NK-92 treated with Interleukin-12 subunit alpha and Interleukin-12 subunit beta, amount 100 ng/mL, for 24 hours (cell line): ENCODE measurements at places on chromosomes 16 and 17.

GRCh38 chr16:19810817-19811731, 73.6 kb downstream of the GPRC5B start:
- DNase-seq: no peak

- no peak for DNase-seq
Measured at GRCh38 chr16:57804111-57804837, 2.0 kb upstream of the KIFC3 start.

- DNase-seq: no peak
Measured at GRCh38 chr16:79892278-79892677, 291.7 kb upstream of the MAF start.

DNA sequence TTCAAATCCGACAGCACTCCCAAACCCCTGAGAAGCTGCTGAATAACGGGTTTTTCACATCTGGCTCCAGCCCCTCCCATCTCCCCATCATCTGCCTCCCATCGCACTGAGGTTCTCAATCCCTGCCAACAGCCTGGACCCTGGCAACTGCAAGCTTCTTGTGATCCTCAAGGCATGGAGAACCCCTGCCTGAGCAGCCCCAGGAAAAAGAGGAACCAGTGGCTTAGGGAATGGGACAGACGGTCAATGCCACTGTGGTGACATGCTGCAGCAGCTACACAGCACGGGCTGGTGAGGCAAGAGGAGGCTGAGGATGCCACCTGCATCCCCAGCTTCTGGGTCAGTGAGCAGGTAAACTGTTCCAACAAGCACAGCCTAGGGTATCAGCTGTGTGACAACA, 3.3 kb upstream of the MBTPS1 start:
- DNase-seq: no peak

GRCh38 chr16:28905800-28906372, 19.2 kb downstream of the RABEP2 start:
- DNase-seq: no peak

- no peak for DNase-seq
Measured at GRCh38 chr17:59761385-59762048, 54.1 kb downstream of the VMP1 start.

- no peak for DNase-seq
Measured at GRCh38 chr17:76597156-76598003, 11.7 kb upstream of the ST6GALNAC2 start.

GRCh38 chr17:72901657-72902056, 190.8 kb downstream of the SLC39A11 start:
- DNase-seq: no peak

- DNase-seq: no peak
Measured at GRCh38 chr16:64919929-64920607, 201.8 kb downstream of the CDH11 start.

DNA sequence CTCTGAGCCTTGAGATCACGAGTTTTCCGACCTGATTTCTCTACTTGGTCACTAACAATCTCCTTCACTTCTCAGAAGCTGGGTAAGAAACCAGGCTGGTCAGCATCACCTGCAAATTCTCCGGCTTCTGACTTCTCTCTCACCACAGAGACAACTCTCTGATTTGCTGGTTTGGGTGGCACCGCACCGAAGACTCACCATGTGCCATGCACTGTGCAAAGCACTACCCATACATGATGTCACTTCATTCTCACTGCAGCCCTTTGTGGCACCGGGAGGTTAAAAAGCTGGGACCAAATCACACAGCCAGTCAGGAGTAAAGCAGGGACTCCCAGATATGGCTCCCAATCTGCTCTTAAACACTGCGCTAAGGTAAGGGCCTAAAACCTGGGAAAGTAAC, 647 bp downstream of the VAC14 start:
- DNase-seq: no peak

- no peak for DNase-seq
Measured at GRCh38 chr17:33024688-33025486, 33.2 kb downstream of the SPACA3 start.

DNA sequence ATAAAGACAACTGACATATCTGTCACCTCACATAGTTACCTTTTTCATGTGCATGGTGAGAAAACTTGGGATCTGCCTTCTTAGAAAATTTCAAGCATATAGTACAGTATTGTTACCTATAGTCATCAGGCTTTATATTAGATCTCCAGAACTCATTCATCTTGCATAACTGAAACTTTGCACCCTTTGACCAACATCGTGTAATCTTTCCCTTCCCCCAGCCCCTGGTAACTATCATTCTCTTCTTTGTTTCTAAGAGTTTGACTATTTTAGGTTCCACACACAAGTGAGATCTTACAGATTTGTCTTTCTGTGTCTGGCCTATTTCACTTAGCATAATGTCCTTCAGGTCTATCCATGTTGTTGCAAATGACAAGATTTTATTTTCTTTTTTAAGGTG, 22.9 kb upstream of the TBX4 start:
- no peak for DNase-seq

- peak; percentile 34 for DNase-seq
Measured at GRCh38 chr17:63966646-63967264, 6.0 kb downstream of the SCN4A start.

DNA sequence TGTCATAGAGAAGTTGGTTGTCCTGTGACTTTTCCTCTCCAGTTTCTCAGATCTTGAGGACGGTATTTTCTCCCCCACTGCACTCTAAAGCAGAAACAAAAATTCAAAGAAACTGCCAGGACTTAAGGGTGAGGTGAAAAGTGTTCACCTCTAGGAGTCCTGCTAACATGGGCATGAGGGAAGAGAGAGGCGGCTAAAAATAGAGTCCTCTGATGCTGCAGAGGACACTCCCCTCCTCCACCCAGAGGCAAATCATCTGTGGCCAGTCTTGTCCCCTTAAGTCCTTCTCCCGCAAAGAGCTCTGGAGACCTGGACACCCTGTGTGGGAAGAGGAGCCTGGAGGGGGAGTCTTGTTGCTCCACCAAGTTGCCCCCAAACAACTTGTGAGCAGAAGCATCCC, 4.7 kb upstream of the DDX19A start:
- DNase-seq: no peak

GRCh38 chr16:88197481-88198456, 185.0 kb upstream of the ZNF469 start:
- no peak for DNase-seq

- DNase-seq: peak; percentile 21
Measured at GRCh38 chr16:84013787-84014569, 28.6 kb downstream of the SLC38A8 start.

DNA sequence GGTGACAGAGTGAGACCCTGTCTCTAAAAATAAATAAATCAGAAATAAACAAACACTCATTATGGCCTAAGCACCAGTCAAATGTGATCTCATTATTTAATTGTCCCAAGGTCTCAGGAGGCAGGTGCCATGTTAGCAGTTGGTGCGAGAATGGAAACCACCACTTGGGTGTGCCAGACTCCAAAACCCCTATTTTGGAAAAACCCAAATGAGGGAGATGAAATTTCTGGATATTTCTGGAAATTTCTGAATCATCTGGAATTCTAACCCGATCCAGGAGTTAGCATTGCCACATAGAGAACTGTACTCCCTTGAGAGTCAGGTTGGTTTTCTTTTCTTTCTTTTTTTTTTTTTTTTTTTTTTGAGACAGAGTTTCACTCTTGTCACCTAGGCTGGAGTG, 264.0 kb downstream of the XYLT1 start:
- DNase-seq: no peak

- DNase-seq: no peak
Measured at GRCh38 chr16:11909653-11910545, 5.9 kb downstream of the GSPT1 start.

DNA sequence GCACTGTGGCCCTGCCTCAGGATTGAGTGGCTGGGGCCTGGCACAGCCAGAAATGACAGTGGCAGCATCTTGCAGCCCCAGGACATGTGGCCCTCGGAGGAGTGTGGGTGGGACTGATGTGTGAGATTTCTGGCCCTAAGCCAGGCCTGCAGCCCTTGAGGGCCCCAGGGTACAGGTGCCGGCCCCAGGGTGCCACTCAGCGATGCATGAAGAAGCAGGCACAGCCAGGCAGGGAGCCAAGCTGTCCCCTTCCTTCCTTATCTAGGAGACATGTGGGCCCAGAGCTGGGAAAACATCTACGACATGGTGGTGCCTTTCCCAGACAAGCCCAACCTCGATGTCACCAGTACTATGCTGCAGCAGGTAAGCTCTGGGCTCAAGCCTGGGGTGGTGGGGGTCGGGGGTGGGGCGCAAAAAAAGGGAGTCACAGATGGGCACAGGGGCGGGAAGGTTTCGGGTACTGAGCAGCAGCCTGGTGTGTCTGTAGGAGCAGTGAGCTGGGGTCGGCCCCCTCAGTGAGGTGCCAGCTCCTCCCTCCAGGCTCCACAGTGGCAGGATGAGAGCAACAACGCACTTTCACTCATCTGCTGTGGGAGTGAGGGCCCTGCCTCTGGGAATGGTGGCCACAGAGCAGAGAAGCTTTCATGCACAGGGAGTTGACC, 4.1 kb downstream of the ACE start:
- no peak for DNase-seq

DNA sequence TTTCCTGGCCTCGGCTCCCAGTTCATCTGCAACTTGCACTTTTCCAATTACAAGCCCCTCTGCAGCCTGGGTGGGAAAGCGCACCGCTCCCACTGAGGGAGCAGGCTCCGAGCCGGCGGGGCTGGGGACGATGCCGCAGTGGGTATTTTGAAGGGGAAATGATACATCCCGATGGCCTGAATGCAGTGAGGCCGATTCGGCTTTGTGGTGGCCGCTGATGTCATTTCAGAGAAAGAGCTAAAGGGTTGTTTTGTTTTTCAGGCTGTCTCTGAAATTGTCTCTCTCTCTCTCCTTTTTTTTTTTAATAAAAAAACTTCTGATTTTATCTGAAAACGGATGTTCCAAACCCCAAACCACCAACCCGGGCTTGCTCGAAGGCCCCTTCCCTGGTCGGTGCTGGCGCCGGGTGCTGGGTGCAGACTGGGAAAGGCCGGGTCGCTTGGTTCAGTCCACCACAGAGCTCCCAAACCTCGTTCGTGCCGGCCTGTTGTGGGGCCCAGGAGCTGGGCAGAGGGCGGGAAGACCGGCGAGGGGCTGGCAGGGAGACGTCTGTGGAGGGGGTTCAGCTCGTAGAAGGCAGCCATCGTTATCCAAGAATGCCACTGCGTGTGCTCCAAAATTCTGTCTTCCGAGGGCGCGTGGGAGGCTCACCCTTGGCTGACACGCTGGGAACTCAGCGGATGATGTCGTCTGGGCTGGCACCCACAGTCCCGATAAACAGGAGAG, 102.8 kb downstream of the FOXL1 start:
- DNase-seq: no peak

DNA sequence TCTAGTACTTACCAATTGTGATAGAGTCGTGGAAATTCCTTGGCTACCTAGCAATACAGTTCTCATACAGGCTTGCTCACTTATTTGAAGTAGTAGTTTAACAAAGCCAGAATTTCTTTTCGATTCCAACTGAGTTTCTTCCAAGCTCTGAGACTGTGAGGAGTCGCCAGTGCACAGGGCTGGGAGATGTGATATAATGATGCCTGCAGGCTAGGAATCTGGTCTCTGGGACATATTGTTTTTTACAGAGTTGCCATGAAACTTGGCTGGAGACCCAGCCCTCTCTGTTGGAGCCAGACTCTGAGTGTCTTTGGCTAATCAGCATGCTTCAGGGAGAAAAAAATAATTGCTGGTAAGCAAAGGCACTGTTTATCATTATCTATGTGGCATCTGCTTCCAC, 698.8 kb upstream of the GOT2 start:
- DNase-seq: no peak

DNA sequence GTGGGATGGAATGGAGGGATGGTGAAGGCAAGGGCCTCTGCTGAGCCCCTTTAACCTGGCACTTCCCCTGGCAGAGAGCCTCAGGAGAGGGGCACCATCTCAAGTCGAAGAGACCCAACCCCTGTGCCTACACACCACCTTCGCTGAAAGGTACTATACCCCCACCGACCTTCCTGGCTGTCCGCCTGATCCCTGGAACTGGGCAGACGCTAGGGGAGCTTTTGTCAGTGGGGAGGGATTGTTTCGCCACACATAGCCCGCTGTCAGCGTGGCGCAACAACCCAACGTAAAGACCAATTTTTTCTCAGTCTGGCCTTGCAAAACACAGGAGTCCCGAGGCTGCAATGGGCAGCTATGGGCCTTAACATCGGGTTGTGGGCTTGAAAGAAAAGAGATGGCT, 3.1 kb downstream of the PPP1R1B start:
- DNase-seq: no peak

DNA sequence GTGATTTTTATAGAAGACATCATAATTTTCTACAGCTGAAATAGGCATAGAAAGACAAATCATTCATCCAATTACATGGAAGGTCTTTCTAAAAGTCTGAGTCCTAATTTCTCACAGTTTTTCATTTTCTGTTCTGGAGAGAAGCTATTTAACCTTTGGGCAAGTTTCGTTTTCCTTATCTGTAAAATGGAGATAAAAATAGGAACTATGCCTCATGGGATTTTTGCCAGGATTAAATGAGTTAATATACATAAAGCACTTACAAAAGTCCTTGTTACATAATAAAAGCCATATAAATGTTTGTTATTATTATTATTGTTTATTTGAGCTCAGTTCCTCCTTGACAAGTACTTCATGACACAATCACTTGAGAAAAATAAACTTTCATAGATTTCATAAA, 121.4 kb downstream of the SKAP1 start:
- no peak for DNase-seq

DNA sequence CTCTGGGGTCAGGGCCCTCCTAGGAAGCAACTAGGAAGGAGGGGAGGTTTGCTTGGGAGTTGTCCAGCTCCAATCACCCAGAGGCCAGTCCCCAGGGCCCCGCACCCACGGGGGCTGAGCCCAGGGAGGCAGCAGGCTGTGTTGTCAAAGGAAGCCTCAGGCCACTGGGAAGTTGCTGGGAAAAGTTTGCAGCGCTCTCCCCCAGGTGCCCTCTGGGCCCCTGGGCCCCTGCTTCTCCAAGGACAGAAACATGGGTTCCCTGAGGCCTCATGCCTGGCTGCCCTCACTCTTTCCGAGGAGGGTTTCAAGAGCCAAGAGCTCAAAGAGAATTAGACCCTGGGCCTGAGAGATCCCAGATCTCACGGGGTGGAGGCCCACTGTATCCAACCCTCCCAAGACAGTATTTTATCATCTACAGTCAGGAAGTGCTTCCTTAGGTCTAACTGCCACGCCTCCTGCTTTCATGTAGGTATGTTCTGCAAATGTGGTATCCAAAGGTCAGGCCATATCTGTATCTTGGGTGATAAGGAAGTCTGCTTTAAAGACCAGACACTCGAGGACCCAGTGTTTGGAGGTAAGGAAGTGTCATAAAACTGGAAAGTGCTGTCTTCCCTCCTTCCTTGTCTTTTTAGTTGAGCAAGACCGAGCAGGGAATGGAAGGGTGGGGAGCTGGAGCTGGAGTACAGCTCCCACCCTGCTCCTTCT, 44.2 kb upstream of the ZNF423 start:
- no peak for DNase-seq

DNA sequence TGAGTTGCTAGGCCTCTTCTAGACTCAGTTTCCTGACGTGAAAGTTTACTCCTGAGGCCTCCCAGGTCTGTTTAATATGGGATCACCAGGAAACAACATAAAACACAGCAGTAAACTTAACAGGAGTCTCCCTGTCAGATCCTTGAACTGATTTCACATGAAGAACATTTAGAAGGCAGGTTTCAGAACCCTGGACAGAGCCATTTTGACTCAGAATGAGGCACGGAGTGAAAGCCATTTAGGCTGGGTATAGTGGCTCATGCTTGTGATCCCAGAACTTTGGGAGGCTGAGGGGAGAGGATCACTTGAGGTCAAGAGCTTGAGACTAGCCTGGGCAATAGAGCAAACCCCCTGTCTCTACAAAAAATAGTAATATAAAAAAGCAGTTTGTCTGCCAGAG, 289.1 kb downstream of the CA10 start:
- DNase-seq: no peak

GRCh38 chr16:65489531-65490023, 367.7 kb upstream of the CDH11 start:
- DNase-seq: no peak

GRCh38 chr17:8488901-8489300, 53.2 kb downstream of the NDEL1 start:
- DNase-seq: no peak
